ENCODE measurements at places on chromosomes 4 and X. TPM values are rescaled to one million over a fixed set of nuclear protein-coding genes. Genes with fewer than 3 reads are reported as not detected.

GRCh38 chrX:74534569-74535038 lies 79.8 kb downstream of the RLIM start:
- H3K27me3 ChIP-seq = no peaks in the 10 kb centered on the region
- DNase-seq = peak; percentile 30
- peak overlapping the region; percentile 84 for H3K4me3 ChIP-seq
- no peaks in the 10 kb centered on the region for H3K36me3 ChIP-seq
- peak overlapping the region; percentile 82 for H3K27ac ChIP-seq

DNA sequence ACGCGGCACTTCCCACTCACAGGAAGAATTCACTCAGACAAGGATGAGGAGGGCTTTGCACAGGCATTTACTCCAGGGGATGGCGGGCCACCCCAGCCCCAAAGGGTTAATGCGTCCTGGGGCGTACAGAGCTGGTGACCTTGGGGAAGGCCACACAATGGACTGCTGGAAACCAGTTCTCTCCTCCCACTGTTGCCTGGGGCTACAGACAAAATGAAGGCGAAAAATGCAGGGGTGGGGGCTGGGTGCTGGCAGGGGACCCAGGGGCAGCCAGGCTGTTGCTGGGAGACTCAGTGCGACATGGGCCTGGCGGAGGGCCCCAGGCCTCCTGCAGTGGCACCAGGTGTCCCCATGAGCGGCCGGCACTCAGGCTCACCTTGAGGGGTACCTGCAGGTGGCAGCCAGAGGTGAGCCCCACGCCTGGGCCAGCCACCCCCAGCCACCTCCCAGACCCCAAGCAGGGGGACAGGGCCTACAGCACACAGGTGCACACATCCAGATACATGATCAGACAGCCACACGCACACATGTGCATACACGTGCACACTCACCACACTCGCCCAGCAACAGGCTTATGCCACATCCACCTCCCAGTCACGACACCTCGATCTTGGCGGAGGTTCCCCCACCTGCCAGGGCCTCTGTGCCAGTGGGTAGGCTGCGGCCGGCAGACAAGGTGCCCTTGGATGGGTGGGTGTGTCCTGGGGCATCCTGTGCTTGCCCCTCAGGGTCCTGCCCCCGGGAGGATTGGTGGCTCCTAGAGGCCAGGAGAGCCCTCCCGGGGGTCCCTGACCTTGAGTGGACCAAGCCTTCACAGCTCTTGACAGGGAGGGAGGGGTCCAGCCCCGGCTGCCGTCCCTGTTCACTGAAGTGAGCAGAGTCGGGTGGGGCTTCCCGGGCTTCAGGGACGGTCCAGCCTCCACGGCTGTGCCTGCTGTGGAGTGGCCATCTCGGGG lies 13.1 kb downstream of the NAT8L start:
- no peak for DNase-seq
- H3K27ac ChIP-seq = no peak overlapping the region
- H3K27me3 ChIP-seq = no peaks in the 10 kb centered on the region
- H3K4me3 ChIP-seq = no peak overlapping the region
- no peaks in the 10 kb centered on the region for H3K4me1 ChIP-seq
- no peaks in the 10 kb centered on the region for H3K36me3 ChIP-seq

The SYNPO2 gene
- polyA plus RNA-seq = not detected

The MMGT1 gene
- polyA plus RNA-seq = 8.1 TPM

The SPANXB1 gene
- polyA plus RNA-seq = not detected

The DGAT2L6 gene
- not detected for polyA plus RNA-seq

The P2RY4 gene
- not detected for polyA plus RNA-seq

The GAB3 gene
- 23.6 TPM for polyA plus RNA-seq

DNA sequence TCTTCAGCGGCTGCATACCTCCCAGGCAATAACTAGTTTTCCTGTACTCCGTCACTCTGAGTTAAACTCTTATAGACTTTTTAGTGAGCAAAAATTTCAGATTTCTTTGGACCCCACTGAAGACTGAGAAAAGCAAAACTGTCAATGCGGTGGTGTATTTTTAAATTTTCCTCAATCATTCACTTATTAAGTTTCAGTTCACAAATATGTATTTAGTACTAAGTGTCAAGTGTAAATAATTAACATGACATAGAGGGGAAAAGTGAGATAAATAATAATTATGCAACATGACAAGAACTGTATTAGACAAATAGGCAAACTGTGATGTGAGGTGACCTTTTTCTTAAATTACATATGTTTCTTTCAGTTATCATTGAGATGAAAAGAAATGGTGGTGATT lies 124.4 kb downstream of the NAF1 start:
- no peak for DNase-seq
- H3K36me3 ChIP-seq = no peaks in the 10 kb centered on the region
- H3K27me3 ChIP-seq = peaks cover 6% of the 10 kb centered on the region
- no peak overlapping the region for H3K4me3 ChIP-seq

DNA sequence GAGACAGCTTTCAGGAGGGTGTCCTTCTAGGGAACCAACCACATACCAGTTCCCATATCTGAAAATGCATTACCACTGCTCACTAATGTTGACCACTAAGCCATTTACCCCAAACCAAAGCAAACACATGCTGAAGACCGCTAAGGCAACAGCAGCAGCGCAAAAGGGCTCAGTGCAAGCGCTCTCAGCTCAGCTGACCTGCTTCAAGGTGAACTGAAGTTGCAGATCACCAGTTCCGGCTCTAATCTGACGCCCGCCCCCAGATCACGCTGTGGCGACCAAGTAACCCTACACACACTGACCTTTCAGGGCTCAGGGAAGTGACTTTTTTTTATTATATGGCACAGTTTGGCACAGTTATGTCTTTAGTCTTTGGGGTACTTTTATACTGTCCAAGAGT lies 5.8 kb downstream of the MECP2 start:
- peak overlapping the region; percentile 84 for H3K27ac ChIP-seq
- no peaks in the 10 kb centered on the region for H3K36me3 ChIP-seq
- DNase-seq = peak; percentile 41
- peaks cover 7% of the 10 kb centered on the region for H3K27me3 ChIP-seq

The GLRA3 gene
- not detected for polyA plus RNA-seq

GRCh38 chr4:42596918-42597317 lies 60.0 kb downstream of the ATP8A1 start:
- no peak for DNase-seq
- H3K27me3 ChIP-seq = no peaks in the 10 kb centered on the region
- peaks cover 2% of the 10 kb centered on the region for H3K4me1 ChIP-seq
- H3K4me3 ChIP-seq = no peak overlapping the region
- H3K36me3 ChIP-seq = peaks cover 12% of the 10 kb centered on the region
- no peak overlapping the region for H3K27ac ChIP-seq

- no peaks in the 10 kb centered on the region for H3K4me1 ChIP-seq
- H3K36me3 ChIP-seq = no peaks in the 10 kb centered on the region
- no peak overlapping the region for H3K4me3 ChIP-seq
- no peak overlapping the region for H3K27ac ChIP-seq
- H3K27me3 ChIP-seq = no peaks in the 10 kb centered on the region
Observed at GRCh38 chrX:121755541-121755940, 708.1 kb downstream of the GLUD2 start.

GRCh38 chrX:49266523-49267445 lies 2.3 kb upstream of the FOXP3 start:
- peaks cover 11% of the 10 kb centered on the region for H3K27me3 ChIP-seq
- no peak overlapping the region for H3K27ac ChIP-seq
- H3K36me3 ChIP-seq = peaks cover 3% of the 10 kb centered on the region
- H3K4me1 ChIP-seq = peaks cover 14% of the 10 kb centered on the region

The RTL9 gene
- polyA plus RNA-seq = not detected

DNA sequence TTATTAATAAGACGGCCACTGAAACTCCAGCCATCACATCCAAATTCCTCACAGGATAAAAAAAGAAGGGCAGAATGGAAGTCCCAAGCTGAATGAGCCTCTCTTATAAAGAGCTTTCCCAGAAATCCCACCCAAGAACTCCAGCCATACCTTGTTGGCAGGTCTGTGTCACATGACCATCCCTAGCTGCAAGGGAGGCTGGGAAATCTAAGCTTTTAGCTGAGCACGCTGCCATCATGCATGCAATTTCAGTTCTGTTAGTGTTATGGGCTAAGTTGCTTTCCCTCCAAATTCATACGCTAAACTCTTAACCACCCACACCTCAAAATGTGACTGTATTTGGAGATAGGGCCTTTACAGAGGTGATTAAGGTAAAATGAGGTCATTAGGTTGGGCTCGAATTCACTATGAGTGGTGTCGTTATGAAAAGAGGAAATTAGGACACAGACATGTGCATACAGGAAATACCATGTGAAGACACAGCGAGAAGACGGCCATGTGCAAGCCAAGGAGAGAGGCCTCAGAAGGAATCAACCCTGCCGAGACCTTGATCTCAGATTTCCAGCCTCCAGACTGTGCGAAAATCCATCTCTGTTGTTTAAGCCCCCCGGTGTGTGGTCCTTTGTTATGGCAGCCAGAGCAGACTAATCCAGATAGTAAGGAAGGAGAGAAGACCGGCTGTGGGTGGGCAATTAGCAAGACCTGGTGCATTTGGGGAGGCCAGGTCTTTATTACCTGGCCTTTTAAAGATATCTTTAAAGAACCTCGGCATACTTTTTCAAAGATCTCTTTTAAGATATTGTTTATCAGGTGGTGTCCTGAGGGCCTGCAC lies 317.6 kb downstream of the BCOR start:
- H3K27ac ChIP-seq = no peak overlapping the region
- peaks cover 2% of the 10 kb centered on the region for H3K27me3 ChIP-seq
- H3K4me1 ChIP-seq = no peaks in the 10 kb centered on the region
- no peak for DNase-seq
- no peaks in the 10 kb centered on the region for H3K36me3 ChIP-seq
- no peak overlapping the region for H3K4me3 ChIP-seq

- peak overlapping the region; percentile 62 for H3K27ac ChIP-seq
- H3K27me3 ChIP-seq = peaks cover 1% of the 10 kb centered on the region
- H3K4me3 ChIP-seq = no peak overlapping the region
- H3K4me1 ChIP-seq = peaks cover 24% of the 10 kb centered on the region
Observed at GRCh38 chr4:2900741-2901140, 57.1 kb downstream of the ADD1 start.

The F11 gene
- not detected for polyA plus RNA-seq

The GRIA2 gene
- not detected for polyA plus RNA-seq

DNA sequence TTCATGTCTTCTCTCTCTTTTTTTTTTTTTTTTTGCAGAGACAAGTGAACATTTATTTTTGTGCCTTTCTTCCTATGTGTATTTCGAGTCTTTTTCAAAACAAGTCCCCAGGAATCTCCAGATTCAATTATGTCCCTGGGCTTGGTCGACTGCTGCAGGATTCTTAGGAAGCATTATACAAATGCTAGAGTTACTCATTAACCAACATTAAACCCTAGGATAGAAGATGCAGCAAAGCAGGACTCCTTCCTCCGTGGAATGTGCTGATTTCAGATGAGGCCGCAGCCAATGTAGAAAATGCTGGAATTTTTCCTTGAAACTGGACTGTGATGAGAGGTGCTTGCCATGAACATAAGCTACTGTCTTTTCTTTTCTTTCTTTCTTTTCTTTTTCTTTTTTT lies 3.4 kb downstream of the ZNF81 start:
- peaks cover 4% of the 10 kb centered on the region for H3K27me3 ChIP-seq
- H3K36me3 ChIP-seq = peaks cover 6% of the 10 kb centered on the region
- no peak for DNase-seq
- no peak overlapping the region for H3K4me3 ChIP-seq
- H3K27ac ChIP-seq = no peak overlapping the region
- H3K4me1 ChIP-seq = peaks cover 26% of the 10 kb centered on the region

DNA sequence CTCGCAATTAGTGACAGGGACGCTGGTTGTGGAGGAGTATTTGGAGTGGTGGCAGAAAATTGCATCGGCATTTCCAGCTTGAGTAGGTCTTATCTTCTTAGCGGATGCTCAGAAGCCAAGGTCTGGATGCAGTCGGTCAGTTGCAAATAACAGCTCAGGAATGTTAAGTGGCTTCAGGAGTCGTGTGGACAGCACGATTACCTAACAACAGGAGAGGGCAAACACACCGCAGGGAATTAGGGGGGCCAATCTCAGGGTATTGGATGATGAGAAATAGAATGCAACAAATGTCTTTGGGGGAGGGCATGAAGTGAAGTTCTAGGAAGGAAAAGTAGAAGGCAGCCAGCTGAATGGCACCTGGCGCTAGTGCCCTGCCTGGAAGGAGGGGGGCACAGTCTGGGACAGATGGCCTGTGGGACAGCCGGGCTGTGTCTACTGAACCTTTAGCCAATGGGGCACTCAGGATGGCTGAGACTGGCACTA lies 11.8 kb downstream of the RASL11B start:
- DNase-seq = no peak
- H3K4me1 ChIP-seq = no peaks in the 10 kb centered on the region
- H3K36me3 ChIP-seq = peaks cover 19% of the 10 kb centered on the region

DNA sequence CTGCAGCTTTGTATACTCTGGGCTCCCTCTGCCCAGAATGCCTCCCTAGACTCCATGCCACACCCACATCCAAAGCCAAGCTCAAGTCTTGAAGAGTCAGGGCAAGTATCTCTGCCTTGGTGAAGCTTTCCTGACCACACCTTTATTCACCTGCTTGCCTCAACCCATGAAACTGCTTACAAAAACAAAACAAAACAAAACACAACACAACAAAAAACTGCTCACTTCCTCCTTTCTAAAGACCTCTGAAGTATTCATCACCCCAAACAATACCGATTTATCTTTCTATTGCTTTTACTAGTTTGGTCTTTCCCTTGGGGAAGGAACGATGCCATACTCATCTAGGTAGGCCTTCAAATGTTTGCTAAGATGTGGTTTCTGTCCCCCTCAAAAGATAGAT lies 45.0 kb downstream of the TMEM165 start:
- H3K36me3 ChIP-seq = peaks cover 7% of the 10 kb centered on the region
- no peaks in the 10 kb centered on the region for H3K27me3 ChIP-seq
- H3K27ac ChIP-seq = no peak overlapping the region

The MAGEA12 gene
- polyA plus RNA-seq = not detected

GRCh38 chrX:141733371-141733770 lies 34.8 kb upstream of the SPANXD start:
- H3K4me1 ChIP-seq = no peaks in the 10 kb centered on the region
- H3K4me3 ChIP-seq = no peak overlapping the region
- no peak overlapping the region for H3K27ac ChIP-seq
- no peak for DNase-seq
- peaks cover 3% of the 10 kb centered on the region for H3K27me3 ChIP-seq

DNA sequence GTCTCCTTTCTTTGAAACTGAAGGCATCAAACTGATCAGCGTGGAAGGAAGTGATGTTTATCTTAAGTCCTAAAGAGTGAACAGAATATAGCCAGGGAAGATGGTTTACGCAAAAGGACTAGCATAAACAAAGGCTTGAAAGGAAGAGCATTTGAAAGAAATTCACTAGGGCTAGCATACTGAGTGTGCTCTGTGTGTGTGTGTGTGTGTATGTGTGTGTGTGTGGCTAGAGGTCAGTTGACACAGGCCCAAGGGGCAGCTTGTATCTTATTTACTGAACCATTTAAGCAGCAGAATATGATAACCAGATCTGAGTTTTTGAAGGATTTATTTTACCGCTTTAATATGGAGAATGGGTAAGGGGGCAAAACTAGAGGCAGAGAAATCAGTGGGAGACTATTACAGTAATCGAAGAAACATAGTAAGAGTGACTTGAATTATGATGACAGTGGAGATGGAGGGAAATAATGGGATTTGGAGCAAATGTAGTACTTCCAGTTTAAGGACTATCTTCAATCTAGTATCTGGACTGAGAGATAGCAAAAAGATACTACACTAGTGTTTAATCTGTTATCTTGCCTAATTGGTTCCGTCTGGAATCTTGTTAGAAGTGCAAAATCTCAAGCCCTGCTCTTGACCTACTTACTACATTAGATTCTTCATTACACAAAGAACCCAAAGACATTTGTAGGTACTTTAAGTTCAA lies 36.9 kb downstream of the CEP44 start:
- no peak overlapping the region for H3K27ac ChIP-seq
- H3K4me3 ChIP-seq = no peak overlapping the region
- no peak for DNase-seq

The SYP gene
- polyA plus RNA-seq = 0.43 TPM

All from immature natural killer cell (primary cell).